Activated T-helper 1 cell treated with Interleukin-2 at 50 U/mL for 16 hours (primary cell): ENCODE measurements at places on chromosomes 5 and 9.

DNA sequence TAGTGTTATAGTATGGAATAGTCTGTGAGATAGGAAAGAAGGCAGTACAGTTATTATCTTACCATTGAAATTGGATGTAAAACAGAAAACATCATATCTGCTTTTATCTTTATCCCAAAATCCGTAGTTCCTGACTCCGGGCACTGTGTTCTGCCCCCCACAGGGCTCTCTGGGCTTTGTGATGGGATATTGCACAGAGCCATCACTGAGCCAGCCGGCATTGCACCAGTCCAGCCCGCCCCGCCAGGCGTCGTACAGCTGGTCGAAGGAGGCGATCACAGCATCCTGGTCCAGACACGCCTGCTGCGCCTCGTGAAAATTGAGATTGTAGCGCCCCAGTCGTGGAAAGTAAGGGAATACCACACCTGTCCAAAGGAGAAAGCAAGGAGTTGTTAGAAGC is 76.4 kb downstream of the HAPLN1 start:
- DNase-seq = no peak

- no peak for DNase-seq
Measured at GRCh38 chr5:107219993-107220392, 450.7 kb downstream of the EFNA5 start.

- DNase-seq = no peak
Measured at GRCh38 chr5:106875591-106876297, 795.0 kb downstream of the EFNA5 start.

DNA sequence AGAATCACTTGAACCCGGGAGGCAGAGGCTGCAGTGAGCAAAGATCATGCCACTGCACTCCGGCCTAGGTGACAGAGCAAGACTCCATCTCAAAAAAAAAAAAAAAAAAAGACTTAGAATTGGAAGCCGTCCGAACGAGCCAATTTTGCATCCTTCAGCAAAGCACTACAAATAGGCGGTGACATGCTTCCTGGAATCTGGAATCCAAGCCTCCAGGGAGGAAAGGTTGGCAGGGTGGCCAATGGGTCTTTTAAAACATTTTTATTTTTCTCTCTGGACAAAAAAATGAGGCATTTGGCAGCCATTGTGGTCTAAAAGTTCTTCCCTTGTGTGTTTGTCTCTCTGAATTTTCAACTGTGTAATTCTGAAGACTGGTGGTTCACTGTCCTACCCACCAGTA is 26.4 kb downstream of the GGTA1 start:
- DNase-seq = no peak

GRCh38 chr5:108820983-108821382 is 73.3 kb downstream of the FER start:
- no peak for DNase-seq

DNA sequence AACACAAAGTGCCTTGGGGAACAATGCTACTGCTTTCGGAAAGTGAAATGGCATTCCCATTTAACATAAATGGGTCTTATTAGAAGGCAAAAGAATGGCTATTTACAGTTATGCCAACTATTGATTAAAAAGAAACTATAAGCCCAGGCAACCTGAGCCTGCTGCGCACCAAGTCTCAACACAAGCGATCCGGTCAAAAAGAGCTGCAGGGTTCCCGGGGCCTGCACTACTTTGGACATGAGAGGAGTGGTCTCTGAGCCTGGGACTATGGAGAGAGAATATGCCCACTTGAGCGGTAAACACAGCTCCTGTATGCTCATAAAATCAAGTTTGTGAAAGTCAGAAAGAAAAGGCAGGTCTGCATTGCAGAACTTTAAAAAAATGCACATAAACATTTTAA is 660.7 kb downstream of the EFNA5 start:
- DNase-seq = no peak

DNA sequence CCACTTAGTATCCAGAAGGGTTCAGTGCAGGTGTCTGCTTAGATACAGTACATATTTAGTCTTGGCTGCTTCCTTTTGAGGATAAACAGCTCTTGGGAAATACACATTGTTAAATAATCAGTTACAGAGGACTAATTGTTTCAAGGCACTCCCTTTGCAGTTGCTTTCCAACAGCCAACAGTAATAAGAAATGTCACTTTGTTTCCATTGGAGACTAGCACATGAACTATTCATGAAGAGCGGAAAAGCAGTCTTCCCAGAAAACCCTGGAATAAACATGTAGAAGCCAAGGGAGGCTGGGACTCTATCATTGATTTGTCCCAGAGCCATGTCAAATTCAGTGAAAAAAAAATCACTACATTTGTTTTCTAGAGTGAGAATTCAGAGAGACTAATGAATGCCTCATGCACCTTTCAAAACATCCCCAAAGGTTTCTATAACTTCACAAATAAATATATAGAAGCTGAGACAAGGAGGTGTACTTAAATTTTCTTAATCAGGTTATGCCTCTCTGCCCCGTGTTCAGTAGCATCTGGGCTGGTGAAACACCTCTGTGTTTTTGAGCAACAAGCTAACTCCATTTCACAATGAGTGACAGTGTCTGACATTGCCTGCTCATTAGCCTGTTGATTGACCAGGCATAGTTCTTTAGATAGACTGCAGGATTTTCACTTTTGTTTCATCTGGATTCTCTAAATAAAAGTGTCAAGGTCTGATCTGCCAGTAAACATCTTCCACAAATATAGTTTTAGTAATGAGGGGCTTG is 271.5 kb downstream of the ARRDC3 start:
- DNase-seq = no peak

DNA sequence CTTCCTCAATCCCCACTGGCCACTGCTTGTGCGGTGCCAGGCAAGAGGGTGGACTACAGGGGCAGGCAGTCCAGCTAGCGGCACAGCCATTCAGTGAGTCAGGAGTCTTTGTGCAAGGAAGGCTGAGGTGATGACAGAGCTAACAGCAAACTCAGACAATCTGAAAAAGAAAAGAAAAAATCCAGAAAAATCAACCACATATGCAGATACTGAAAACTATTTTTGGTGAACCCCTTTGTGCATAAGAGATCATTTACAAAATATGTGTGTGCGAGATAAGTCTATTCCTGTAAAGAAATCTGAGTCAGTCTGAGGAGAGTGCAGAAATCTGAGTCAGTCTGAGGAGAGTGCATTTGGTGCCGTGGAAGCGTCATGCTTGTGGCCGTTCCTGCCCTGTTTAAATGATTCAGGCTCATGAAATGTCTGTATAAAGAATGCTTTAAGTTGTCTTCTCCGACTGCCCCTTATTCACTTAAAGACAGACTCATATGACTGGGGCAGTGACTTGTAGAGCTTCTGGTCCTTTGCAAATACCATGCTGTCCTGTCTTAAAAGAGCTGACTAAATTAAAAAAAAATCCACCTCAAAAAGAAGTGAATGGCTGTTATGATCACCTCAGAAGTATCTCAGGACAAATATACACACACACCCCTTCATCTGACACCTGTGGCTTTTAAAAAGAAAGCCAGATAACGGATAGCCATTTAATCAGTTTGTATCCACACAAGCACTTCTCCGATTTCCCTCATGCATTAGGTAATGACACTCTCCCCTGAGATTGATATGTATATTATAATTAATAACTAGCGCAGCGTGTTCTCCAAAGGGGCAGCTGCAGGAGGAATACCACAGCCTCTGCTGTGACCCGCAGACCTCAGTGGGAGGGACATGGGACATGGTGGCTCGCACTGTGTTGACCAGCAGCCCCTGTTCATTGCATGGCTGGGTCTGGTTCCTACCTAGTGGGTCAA is 47.3 kb downstream of the TRIO start:
- no peak for DNase-seq

- DNase-seq = no peak
Measured at GRCh38 chr5:173246511-173246910, 11.5 kb upstream of the NKX2-5 start.

- no peak for DNase-seq
Measured at GRCh38 chr5:172689801-172690200, 48.7 kb downstream of the NEURL1B start.

DNA sequence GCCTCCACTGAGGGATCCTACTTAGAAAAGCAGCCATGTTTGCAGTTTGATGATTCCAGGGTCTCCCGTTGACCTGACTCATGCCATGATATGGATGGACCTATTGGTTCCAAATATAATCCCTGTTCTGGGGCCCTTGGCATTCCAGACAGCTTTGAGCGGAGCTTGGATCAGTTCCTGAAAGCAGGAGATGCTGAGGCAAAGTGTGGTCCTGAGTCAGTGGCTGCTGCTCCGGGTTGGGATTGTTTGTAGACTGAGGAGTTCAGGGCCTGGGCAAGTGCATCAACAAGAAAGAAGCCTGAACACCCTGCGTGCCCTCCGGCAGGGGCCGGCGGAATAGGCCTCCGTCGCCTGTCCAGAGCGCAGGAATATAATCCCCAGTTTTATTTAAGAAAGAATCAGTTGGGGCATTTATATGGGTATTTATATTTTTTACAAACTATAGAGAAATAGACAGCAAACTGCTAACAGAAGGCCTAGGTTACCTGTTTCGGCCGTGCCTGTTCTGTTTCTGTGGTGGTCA is 50.6 kb downstream of the LRSAM1 start:
- no peak for DNase-seq

DNA sequence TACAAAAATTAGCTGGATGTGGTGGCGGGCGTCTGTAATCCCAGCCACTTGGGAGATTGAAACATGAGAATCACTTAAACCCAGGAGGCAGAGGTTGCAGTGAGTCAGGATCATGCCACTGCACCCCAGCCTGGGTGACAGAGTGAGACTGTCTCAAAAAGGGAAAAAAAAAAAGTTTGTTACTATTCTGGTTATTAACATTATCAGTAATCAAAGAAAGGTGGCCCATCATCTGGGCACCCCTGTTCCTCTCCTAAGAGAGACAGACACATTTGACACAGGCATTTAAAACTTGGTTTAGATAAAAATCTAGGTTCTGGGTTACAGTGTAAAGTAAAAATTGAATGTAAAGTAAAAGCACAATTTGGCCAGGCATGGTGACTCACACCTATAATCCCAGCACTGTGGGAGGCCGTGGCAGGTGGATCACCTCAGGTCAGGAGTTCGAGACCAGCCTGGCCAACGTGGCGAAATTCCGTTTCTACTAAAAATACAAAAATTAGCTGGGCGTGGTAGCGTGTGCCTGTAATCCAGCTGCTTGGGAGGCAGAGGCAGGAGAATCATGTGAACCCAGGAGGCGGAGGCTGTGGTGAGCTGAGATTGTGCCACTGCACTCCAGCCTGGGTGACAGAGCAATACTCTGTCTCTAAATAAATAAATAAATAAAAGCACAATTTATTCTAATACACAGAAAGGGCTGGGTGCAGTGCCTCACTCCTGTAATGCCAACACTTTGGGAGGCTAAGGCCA is 16.7 kb upstream of the PHYHD1 start:
- no peak for DNase-seq

DNA sequence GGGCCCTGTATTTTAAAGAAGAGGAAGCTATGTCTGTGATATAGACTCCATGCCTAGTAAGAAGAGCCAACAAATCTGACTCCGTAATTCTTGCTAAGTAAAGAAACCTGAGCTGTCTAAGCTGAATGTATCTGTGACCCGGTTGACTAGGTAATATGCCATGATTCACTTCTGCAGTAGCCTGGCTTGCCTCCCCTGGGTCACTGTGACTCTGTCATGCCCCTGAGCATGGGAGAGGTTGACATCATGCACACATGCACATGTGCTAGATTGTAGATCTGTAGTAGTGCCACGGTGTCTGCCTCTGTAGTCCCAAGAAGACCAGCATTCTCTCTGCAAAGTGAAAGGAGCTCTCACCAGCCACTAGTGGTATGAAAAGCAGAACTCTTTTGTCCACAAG is 9.1 kb downstream of the SLC22A5 start:
- DNase-seq = no peak

DNA sequence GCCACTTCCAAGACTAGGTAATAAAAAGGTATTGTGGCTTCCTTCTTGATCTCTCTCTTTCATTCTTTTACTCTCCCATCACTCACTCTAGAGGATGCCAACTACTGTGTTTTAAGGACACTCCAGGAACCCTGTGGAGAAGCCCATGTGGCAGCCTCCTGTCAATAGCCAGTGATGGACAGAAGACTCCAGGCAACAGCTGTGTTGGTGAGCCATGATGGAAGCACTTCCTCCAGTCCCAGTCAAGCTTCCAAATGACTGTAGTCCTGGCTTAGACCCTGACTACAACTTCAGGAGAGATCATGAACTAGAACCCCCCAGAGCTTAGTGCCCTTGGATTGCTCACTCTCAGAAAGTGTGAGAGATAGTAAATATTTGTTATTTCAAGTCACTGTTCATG is 123.9 kb downstream of the PPP2R2B start:
- DNase-seq = no peak

GRCh38 chr9:93231121-93231694 is 47.3 kb downstream of the WNK2 start:
- DNase-seq = no peak

DNA sequence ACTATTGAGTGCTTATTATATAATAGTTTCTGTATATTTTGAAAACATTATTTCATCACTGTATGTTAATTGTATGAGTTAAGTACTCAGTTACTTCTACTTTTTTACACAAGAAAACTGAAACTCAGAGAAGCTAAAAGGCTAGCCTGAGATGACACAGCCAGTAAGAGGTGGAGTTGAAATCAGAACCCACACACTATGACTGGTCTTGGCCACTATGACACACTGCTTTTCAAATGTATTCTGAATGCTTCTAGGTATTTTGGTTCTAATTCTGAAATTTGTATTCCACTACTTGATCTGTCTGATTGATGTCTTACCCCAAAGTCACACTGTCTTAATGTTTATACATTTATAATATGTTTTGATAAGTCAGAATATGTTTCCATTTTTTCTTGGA is 181.8 kb downstream of the ZDHHC21 start:
- DNase-seq = no peak

- no peak for DNase-seq
Measured at GRCh38 chr5:58183078-58183785, 276.7 kb downstream of the PLK2 start.

- DNase-seq = no peak
Measured at GRCh38 chr5:43033841-43034590, 6.1 kb downstream of the ANXA2R start.

DNA sequence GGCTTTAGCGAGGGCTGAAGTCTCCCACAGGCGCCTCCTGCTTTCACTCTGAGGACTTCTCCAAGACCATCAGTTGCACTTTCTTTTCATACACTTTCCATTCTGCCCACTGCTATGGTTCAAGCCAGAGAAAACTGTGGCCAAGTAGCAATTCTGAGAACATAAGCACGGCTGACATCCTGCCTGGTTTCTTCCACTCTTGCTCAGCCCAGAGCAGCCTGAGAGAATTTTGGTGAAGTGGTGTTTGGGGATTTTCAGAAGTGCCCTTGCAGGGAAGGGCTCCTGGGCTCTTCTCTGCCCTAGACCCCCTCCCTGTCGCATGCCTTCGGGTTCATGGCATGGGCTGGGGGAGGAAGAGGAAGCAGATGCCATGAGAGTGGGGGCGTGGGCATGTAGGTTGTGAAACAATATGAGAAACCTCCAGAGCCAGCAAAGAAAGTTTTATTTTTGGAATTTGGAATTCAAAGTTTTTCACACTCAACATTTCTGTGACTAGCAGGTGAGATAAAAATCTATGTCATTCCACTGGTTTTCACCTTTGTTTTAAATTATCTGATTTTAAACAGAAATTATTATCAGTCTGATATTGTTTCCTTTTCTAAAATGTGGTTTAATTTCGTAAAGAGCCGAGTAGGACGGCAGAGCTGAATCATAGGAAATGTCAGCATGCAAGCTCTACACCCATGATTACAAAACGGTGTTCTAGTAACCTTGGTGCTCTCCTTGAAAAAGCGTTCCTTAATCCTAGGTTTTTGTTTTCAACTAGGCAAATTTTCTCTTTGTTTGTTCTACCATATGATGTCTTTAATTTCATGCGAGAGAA is 27.8 kb upstream of the TNFSF8 start:
- DNase-seq = peak; percentile 0

- no peak for DNase-seq
Measured at GRCh38 chr5:6674421-6674820, 38.8 kb upstream of the TENT4A start.
